ENCODE measurements at places on chromosomes 4 and X.

- DNase-seq: no peak
These were observed 8.6 kb upstream of the INTU start for GRCh38 chr4:127624173-127624572.

- DNase-seq: no peak
These were observed 199.0 kb upstream of the MAMLD1 start for GRCh38 chrX:150163956-150164726.

- no peak for DNase-seq
These were observed 304.7 kb upstream of the DIAPH2 start for GRCh38 chrX:96379951-96380350.

DNA sequence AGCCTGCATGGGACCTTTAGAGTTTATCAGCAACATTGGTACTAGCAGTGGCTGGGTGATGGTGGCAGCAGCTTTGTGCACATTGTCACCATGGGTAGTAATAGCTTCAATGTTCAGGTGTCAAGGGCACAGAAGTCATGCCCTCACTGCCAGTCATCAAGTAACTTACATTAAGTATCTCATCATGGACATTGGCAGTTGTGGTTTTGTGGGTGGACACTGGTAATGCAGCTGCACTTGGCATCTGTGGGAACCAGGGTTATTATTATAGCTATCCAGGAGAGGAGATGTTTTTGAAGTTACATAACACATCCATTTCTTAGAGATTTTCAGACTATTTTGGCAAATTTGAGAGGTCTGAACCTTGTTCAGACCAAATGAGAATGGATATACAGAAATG is 243.2 kb upstream of the NOCT start:
- no peak for DNase-seq

- no peak for DNase-seq
These were observed 133.9 kb downstream of the AFAP1 start for GRCh38 chr4:7805533-7806337.

DNA sequence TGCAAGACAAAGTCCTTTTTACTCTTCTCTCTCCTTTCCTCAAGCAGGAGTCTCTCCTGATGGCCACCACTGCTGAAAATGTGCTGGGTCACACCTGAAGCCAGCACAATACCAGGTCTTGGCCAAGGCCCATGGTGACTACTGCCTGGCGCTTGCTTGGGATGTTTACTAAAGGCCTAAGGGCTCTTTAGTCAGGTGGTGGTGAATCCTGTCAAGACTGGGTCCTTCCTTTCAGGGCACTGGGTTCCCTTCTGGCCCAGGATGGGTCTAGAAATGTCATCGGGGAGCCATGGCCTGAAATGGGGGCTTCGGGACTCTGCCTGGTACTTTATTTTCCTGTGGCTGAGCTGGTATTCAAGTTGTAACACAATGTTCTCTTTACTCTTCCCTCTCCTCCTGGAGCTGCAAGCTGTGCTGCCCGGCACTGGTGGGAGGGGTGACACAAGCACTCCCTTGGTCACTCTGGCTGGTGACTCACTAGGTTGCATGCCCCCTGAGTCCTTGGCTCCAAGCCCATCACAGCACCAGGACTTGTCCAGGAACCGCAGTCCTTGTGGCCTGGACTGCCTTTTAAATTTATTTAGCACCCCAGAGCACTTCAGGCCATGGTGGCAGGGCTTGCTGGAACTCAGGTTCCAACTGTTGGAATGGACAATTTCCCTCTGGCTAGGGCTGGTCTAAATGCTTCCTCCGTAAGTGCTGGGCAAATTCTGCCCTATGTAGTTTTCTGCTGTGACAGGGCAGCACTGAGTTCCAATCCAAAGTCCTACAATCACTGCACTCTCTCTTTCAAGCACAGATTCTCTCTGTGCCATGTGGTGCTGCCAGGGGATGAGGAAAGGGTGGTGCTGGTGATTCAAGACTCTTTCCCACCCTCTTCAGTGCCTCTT is 11.3 kb downstream of the ARL13A start:
- DNase-seq: no peak

GRCh38 chr4:189498457-189498856 is 442.2 kb upstream of the FRG1 start:
- no peak for DNase-seq

DNA sequence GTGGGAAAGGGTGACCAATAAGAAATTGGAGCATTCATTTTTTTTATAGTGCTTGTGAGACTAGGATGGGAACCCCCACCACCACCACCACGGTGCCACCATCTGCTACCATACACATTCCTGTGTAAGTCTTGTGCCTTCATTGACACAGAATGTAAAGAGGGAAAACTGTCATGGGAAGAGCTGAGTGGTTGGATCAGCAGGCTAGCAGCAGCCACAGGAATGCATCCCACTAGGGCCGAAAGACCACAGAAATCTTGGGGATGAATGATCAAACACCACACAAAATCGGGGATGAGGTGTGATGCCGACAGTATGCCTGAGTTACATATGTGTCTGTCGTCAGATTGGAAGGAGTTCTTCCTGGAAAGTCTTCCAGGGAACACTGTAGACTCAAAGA is 69.2 kb downstream of the SRPX start:
- DNase-seq: no peak

DNA sequence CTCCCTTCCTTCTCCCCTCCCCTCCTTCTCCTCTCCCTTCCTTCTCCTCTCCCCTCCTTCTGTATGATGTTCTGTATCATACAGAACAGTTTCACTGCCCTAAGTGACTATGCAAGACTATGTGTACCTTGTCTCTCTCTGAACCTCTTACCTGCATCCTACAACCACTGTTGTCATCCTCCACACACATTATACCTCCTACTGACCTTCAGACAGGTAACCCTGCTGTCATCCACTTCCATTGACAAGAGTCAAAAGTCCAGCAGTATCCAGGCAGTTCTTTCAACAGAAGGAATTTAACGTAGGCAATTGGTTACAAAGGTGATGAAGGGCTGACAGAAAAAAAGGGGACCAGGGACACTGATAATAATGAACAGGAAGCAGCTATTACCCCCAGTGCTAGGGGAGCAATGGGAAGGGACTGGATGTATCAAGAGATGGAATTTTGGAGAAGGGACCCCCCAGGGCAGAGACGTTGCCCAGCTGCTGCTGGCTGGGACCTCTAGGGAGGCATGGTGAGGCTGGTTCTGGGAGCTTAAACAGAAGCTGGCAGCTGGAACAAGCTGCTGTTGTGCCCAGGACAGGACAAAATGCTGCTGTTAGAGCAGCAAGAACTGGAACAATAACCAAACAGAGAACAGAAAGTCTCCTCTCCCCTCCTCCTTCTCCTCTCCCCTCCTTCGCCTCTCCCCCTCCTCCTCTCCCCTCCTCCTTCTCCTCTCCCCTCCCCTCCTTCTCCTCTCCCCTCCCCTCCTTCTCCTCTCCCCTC is 84.7 kb downstream of the DCTD start:
- no peak for DNase-seq

DNA sequence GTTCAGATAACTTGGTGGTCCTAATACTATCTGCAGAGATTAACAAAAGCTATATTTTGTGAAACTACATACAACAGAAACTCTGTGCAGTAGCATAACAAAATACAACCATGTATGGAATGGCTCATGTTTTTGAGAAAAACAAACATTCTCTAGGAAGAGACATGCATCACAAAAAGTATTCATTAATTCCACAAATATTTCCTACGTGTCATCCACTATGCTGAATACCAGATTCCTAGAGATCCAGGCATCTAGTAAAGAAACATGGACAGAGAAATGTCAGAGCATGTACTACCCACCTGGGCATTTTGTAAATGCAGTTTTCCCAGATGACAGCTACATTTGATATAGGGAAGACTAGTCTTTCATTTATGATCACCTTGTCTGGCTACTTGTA is 248.1 kb downstream of the OPHN1 start:
- no peak for DNase-seq

DNA sequence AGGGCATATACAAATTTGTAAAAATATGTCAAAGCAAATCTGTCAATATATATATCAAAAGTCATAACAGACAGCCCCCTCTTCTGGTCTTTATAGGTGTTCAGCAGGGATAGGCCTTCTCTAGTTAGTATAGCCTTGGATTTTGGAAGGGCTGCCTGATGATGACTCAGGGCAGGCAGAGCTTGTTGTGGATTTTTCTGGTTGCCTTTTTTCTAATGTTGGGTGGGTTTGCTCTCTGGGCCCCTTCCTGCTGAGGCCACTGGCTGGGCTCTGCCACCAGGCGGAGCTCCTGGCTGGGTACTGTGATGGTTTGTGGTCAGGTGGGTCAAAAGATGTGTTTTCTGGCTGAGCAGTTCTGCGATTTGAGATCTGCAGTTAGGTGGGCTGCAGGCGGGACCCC is 294.2 kb downstream of the GRIA2 start:
- no peak for DNase-seq

- no peak for DNase-seq
These were observed 66.5 kb upstream of the TMEM184C start for GRCh38 chr4:147550626-147551246.

DNA sequence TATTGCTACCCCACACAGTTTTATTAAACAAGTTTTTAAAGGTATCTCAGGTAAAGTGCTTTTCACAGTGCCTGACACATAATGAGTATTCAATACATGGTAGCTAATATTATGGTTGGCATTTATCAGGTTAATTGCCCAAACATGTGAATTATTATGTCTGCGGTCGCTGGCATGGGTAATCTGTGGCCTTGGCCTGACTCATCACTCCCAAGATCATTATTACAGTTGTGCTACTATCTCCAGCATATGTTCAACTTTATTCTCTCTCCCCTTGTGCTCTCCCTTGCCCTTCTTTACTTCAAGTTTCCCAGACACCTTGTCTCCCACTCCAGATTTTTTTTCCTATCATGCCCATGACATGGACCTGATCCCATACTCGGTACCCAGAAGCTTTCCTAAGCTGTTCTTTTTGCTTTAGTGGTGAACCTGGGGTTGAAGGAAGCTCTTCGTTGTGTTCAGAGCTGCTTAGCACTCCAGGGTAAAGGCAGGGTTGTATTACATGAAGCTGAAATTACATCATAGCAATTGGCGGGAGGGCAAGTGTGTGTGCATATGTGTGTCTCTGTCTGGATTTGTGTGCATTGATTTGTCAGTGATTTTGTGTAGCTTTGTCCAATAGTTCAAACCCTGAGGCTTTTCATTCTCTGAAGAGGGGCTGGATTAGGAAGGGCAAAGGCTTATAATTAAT is 176.5 kb upstream of the NRK start:
- no peak for DNase-seq

- DNase-seq: no peak
These were observed 611.8 kb downstream of the SPOCK3 start for GRCh38 chr4:166622425-166622977.

- no peak for DNase-seq
These were observed 81.1 kb upstream of the RAPGEF2 start for GRCh38 chr4:159021597-159022385.

GRCh38 chr4:123616951-123617461 is 220.4 kb downstream of the SPRY1 start:
- peak; percentile 82 for DNase-seq

- DNase-seq: no peak
These were observed 31.6 kb downstream of the UBE2K start for GRCh38 chr4:39729557-39729956.

DNA sequence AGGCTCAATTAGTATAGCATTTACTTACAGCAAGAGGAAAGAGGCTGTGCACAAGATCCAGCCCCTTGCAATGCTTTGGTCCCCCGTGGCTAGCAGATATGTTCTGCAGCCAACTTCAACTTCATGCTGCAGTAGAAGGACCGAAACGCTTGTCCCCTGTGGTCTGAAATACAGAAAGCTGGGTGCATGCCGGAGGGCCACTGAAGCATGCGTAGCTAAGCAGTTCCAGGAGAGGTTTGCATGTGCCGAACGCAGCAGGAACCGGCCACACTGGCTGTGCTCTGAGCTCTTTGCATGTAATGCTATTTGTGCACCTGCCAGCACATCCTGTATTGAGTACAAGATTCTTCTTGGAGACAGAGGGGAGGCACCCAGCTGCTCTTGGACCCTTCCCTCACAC is 35.8 kb upstream of the SHISA3 start:
- no peak for DNase-seq

GRCh38 chr4:40177591-40177990 is 19.2 kb upstream of the RHOH start:
- DNase-seq: no peak

DNA sequence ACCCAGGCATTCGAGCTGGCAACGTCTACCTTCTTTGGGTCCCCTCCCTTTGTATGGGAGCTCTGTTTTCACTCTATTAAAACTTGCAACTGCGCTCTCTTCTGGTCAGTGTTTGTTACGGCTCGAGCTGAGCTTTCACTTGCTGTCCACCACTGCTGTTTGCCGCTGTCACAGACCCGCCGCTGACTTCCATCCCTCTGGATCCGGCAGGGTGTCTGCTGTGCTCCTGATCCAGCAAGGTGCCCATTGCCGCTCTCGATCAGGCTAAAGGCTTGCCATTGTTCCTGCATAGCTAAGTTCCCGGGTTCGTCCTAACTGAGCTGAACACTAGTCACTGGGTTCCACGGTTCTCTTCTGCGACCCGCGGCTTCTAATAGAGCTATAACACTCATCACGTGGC is 183.5 kb upstream of the GALNTL6 start:
- no peak for DNase-seq

GRCh38 chrX:27680726-27681125 is 90.6 kb downstream of the DCAF8L2 start:
- no peak for DNase-seq

DNA sequence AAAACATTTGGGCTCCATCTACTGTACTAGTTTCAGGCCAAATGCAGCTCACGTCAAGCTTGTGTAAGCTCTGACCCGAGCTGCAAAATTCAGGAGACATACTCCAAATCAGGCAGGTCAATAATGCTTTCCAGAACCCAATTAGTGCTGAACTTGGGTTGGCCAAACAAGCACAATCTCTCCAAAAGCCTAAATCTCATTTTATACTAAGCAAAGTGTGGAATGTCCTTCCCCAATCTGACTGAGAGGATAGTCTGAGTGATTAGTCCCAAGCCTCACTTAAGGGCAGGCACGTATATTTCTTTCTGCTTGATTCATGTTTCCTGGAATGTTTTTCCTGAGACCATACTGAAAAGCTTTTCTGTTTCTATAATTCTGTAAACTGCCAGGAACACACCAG is 79.9 kb downstream of the NKX6-1 start:
- no peak for DNase-seq

Data from SIG-M5 (cell line).